Left forelimb (tissue), 1 donor: ENCODE measurements at places on chromosomes 3 and 15.

DNA sequence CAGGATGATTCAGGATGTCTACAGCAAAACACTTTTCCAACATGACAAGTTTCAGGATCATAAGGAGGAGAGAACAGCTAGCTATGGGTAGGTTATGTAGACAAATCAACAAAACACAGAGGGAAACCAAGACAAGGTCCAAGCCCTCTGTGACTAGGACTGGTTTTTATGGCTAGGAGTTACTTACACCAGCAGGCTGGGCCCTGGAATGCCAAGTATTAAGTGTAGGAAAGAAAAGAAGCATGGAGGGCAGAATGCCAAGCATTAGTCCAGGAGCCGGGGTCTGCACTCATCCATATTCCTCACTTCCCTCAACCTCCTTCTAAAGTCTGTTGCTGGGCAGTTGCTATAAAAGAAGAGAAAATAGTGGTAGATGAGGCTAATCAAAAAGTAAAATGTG is 35.3 kb upstream of the PPP2R3A start:
- DNase-seq, result no peak

- DNase-seq, result no peak
Observed at GRCh38 chr15:57138349-57138788, 219.9 kb downstream of the TCF12 start.

GRCh38 chr15:78676424-78677110 is 35.6 kb upstream of the CHRNB4 start:
- peak; percentile 28 for DNase-seq

DNA sequence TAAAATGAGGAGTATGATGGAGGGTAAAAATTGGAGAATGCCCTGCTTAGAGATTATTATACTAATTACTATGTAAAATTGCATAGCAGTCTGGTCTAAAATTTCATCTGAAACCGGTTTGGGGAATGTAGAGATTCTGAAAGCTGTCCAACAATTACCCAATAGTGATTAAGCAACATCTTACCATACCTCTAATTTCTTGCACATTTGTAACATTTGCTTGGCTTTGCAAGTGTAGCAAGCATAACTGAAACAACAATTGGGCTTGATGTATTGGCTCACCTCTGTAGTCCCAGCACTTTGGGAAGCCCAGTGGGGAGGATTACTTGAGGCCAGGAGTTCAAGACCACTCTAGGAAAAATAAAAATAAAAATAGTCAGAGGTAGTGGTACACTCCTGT is 17.4 kb downstream of the AADACL2 start:
- no peak for DNase-seq

DNA sequence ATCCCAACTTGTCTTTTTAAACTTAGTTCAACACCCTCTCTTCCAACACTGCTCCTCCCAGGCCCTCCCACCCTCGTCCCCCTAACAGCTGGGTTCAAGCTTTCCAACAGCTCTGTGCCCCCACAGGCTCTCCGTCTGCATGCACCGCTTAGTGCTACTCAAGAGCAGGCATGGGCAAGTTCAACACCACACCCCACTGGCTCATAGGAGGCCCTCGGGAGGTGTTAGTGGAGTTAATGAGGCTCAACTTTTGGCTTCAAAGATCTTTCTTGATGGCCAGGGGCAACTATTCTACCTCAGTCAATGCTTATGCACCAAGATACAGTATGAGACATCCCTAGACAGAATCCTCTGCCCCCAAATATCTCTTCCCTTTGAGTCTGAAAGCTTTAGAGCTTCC is 114.4 kb downstream of the ANP32A start:
- no peak for DNase-seq

DNA sequence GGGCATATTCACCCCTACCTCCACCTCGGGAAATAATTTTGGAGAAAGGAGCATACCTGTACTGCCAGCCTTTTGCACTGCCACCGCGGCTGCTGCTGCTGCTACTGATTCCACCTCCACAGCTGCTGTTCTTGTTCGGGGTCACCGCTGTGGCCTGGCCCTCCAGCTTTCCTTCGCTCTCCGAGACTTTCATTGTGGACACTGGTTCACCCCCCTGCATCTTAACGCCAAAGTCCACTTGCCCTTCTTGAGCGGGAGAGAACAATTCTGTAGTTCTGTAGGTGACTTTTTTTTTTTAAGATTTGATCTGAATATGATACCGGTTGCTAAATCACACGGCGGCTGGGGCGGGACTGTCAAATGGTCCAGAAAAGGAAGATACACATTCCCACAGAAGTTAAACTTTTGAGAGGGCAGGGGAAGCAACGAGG is 701 bp downstream of the OSBPL11 start:
- DNase-seq, result no peak

GRCh38 chr3:121630355-121630754 is 30.3 kb downstream of the HCLS1 start:
- DNase-seq, result no peak

DNA sequence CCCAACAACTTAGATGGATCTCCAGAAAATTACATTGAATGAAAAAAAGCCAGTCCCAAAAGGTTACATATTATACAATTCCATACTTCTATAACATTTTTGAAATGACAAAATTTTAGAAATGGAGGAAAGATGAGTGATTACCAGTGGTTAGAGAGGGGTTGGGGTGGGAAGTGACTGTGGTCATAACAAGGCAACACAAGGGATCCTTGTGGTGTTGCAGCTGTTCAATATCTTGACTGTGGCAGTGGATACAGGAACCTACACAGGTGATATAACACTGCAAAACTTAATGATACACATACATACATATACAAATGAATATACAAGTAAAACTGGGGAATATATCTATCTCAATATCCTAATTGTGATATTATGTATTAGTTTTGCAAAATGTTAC is 9.6 kb downstream of the GOLGB1 start:
- no peak for DNase-seq

- no peak for DNase-seq
Observed at GRCh38 chr3:112874725-112875124, 28.1 kb upstream of the CD200R1L start.

GRCh38 chr3:70716832-70717231 is 404.4 kb upstream of the MDFIC2 start:
- DNase-seq, result no peak

GRCh38 chr3:51395493-51396213 is 4.6 kb downstream of the RBM15B start:
- DNase-seq, result no peak
